ENCODE measurements at places on chromosomes 16 and 17.

- no peak for DNase-seq
Observed at GRCh38 chr16:54140788-54141136, 145.8 kb downstream of the IRX3 start.

DNA sequence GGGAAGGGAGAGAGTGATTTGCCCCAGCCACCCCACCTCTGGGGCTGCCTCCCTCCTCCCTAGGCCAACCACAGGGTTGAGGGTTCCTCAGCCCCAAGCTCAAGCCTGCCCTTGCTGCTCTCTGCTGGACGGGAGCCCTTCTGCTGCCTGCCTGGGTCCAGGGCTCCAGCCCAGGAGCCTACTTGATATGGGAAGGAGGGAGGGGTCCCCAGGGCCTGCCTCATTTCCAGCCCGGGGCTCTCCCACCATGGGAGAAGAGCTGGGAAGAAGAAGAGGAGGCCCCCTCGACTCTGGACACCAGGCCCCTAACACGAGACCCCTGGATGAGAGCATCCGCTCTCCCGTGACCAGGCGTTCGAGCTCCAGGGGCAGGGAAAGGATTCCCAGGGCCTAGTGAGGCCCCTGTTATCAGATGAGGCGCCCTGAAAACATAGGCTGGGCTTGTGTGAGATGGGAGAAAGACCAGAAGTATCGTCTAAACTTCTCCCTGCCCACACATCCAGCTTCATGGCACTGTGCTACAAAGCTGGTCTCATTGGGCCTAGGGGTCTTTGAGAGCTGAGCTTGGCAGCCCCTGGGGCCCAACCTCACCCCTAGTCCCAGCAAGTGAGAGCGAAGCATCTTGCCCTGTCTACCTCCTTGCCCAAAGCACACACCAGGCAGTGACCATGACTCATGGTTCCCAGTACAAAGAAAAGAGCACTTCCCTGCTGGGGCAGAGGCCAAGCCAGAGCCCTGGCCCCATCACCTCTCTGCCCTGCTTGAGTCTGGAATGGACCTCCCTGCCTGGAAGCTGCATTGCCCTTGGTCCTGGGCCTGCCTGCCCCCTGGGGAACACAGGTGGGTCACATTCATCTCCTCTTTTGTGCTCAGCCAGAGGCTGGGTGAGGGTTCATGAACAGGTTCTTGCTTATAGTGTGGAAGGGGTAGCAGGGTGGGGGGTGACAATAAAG is 987 bp downstream of the SLC16A5 start:
- no peak for DNase-seq

GRCh38 chr17:48234922-48235321 is 127.4 kb downstream of the SNX11 start:
- no peak for DNase-seq

DNA sequence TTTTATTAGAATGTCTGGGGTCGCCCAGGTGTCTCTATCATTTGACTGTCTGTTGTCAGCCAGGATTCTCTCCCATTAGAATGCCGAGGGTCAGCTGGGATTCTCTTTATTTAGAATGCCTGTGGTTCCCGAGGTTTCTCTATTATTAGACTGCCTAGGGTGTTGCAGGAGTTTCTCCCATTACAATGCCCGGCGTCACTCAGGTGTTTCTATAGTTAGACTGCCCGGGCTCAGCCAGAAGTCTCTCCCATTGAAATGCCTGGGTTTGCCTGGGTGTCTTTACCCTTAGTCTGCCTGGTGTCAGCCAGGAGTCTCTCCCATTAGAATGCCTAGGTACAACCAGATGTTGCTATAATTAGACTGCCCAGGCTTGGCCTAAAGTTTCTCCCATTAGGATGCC is 2252.0 kb downstream of the TP53TG3F start:
- no peak for DNase-seq

DNA sequence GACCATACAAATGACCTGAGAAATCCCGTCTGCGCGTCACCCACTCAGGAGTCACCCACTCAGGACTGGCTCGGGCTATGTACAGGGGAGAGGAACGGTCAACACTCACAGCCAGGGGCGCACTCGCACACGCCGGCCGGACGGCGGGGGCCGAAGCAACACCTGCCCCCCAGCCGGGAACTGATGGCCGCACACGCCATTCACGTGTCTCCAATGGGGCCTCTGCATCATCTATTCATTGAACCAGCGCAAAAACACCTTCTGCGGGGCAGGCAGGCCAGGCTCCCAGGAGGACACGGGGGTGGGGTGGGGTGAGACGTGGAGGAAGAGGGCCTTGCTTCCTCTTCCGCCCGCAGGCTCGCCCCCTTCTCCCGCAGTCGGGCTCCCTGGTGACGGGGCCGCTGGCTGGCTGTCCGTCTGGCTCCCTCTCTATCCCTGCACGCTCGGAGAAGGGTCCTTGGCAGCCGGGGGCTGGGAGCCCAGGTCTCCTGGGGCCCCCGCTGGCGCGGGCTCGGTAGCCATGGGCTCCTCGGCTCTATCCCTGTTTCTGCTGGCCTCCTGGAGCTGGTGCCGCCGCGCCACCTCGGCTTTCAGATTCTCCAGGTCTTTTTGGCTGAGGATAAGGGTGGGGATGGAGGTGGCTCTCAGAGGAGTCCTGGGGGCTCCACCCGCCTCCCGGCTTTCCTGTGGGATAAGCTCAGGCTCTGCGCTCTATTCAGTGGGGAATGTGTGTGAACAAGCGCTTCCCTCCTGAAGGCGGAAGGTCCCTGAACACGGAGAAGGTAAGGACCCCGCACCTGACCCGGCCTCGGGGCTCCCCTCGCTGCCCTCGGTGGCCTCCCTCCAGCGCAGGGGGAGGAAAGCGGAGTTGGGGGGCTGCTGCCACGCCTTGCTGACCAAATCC is 21.1 kb downstream of the CLUH start:
- DNase-seq = no peak

GRCh38 chr16:70754851-70755600 is 45.9 kb downstream of the VAC14 start:
- no peak for DNase-seq

DNA sequence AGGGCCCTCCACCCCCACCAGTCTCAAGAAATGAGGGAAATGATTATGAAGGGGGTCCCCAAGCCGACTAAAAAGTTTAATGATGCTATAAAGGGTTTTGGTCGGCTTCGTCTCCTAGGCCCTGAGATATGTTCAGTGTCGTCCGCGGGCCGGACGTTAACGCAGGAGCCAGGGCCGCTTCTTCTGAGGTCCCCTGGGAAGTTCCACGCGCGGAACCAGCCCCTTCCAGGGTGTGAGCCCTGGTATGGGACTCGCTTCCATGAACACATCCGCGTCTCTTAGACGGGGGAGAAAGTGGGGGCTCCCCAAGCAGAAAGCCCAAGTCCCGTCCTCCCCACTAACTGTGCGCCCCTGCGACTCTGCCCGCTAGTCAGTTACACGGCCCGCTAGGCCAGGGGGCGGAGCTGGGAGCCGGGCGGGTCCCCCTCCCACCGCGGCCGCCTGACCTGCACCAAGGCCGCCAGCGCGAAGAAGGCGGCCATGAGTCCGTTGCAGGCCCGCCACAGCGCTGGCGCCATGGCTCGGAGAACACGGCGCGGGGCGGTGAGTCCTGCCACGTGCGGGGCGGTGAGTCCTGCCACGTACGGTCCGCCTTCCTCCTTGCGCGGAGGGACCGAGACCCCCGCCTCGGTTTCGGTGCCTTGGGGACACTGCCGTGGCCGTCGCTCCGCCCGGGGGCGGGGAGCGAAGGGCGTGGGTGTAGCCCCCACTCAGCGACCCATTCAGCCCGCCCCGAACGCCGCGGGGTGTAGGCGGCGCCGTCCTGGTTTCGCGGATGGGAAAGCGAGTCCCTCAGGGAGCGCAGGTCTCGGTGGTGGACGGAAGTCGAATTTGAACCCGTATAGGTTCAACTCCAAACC is at the start of gene TMEM220:
TMEM220 (minus strand) TSS at position 690 of the 860 bp plus-strand sequence; CDS start at position 518, 172 bp downstream.
- no peak for DNase-seq

- DNase-seq = no peak
Observed at GRCh38 chr17:72422204-72422504, 301.3 kb downstream of the SOX9 start.

GRCh38 chr16:61934601-61935000 is 101.6 kb downstream of the CDH8 start:
- no peak for DNase-seq

DNA sequence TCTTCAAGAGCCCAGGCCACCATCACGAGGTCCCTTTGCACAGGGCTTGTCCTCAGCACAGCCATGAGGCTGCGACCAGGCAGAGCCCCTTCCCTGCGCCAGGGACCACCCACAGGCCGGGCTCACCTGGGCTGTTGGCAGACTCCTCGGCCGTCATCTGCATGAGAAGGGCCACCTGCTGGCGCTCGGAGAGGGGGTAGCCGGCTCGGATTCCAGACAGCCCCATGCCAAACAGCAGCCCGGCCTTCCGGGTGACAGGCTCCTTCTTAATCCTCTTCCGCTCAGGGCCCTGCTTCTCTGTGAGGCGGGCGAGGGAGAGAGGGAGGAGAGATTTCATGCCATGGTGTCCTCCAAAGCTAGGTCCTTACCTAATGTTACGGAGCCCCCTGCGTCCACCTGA is 73.4 kb downstream of the ZNF778 start:
- DNase-seq = no peak

- no peak for DNase-seq
Observed at GRCh38 chr16:48350736-48351135, 34.5 kb downstream of the SIAH1 start.

GRCh38 chr16:383326-384051 is 1.7 kb upstream of the PGAP6 start:
- no peak for DNase-seq

- no peak for DNase-seq
Observed at GRCh38 chr17:9105068-9105868, 84.0 kb downstream of the NTN1 start.

- DNase-seq = no peak
Observed at GRCh38 chr17:73546770-73547536, 97.3 kb downstream of the SDK2 start.

GRCh38 chr16:63717806-63718205 is 1404.1 kb downstream of the CDH11 start:
- no peak for DNase-seq

GRCh38 chr17:40350689-40351358 is 13.7 kb downstream of the GJD3 start:
- no peak for DNase-seq

GRCh38 chr17:80594431-80595269 is 50.0 kb downstream of the RPTOR start:
- no peak for DNase-seq

DNA sequence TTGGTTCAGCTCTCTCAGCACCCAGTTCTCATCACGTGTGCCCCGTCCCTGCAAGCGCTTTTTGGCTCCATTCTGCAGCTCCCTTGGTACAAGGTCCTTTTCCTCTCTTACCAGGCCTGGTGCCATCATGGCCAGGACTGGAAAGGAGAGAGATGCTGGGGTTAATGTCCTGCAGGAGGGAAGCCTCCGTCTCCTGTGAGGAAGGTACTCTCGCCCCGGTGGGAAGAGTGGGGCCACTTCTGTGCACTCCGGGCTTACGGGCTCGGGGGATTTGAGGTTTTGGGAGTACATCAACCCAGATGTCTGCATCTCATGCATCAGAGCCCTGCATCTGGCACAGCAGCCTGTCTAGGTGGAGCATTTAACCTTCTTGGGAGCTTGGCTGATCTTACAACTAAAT is 10.1 kb downstream of the CTRB2 start:
- no peak for DNase-seq

- no peak for DNase-seq
Observed at GRCh38 chr16:15601212-15601879, 41.6 kb downstream of the MARF1 start.

- DNase-seq = no peak
Observed at GRCh38 chr17:7631398-7632380, 1.8 kb downstream of the SHBG start.

DNA sequence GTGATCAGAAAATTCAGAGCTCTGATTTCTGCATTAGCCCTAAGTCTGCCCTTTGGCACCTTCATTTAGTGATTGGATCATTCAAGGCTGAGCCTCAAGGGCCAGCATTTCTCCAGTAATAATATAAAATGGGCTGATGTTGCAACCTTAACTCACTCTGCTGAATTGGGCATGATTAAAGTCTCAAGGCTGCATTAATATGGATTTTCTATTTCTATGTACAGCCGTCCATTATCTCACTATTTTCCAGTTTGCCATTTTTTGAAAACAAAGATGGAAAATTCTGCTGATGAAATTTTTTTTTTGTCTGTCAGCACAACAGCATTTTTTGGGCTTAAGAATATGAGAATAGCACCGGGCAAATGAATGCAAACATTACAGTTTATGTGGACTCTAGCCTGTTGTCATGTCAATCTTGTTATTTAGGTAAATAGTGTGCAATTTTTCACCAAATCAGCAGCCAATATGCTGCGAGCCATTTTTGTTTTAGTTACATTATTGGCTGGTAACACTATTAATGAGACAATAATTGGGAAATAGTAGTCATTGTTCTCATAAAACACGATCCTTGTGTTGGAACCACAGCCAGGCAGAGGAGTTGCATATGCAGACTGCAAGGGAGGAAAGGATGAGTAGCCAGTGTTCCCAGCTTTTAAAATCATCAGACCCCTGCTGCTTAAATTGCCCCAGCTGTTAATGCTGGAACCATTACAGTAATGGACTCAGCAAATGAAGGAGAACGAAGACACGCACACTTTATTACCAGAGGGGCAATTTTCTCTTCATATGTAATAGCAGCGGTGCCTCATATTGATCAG is 10.5 kb downstream of the FTO start:
- DNase-seq = no peak

GRCh38 chr16:23537390-23537789 is 19.8 kb downstream of the EARS2 start:
- DNase-seq = no peak

DNA sequence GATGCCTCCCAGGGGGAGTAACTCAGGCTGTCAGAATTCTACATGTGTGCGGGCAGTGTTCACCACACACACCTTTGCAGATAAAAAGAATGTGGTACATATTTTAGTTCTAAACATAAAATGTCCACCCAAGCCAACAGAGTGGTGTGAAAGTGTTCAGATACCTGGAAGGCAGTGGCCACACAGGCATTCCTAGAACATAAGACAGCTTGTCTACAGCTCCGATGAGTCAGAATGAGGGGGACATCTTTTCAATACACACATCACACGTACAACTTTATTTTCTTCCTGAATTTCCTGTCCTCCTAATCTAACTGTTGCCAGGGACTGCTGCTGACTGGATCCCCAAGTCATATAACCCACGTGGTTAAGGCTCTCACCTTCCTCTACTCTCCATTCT is 142.3 kb downstream of the ZFHX3 start:
- no peak for DNase-seq

DNA sequence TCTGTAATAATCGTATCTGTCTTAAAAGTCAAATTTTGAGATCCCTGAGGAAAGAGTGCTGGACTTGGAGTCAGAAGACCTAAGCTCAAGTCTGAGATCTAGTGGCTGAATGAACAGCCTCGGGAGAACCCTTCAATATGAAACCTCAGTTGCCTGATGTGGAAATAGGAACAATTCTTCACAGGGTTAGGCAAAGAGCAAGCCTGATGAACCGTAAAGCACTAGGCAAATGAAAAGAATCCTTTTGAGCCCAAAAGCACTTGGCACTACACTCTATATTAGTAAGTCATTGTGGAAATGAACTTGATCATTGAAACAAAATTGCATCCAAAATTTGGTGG is 20.2 kb downstream of the TXNDC11 start:
- no peak for DNase-seq

GRCh38 chr16:69471121-69471520 is 46.7 kb downstream of the CYB5B start:
- DNase-seq = no peak

Data from cerebellar nuclear complex (tissue), 1 donor.